Cardiac septum (tissue), 1 donor: ENCODE measurements at places on chromosomes 5 and 9. TPM values are rescaled to one million over a fixed set of nuclear protein-coding genes. Genes with fewer than 3 reads are reported as not detected.

DNA sequence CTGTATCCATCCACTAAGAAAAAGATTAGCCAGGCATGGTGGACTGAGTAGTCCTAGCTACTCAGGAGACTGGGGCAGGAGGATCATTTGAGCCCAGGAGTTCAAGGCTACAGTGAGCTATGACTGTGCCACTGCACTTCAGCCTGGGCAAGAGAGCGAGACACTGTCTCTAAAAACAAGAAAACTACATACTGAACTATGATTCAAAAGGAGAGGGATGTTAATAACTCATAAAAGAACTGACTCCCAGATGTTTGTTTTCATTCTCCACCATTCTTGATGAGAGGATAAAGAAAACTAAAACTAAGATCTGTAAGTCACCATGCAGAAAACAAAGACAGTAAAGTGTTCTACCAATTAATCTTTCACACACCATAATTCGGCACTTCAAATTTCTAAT lies 53.5 kb downstream of the AUH start:
- no peak for DNase-seq

DNA sequence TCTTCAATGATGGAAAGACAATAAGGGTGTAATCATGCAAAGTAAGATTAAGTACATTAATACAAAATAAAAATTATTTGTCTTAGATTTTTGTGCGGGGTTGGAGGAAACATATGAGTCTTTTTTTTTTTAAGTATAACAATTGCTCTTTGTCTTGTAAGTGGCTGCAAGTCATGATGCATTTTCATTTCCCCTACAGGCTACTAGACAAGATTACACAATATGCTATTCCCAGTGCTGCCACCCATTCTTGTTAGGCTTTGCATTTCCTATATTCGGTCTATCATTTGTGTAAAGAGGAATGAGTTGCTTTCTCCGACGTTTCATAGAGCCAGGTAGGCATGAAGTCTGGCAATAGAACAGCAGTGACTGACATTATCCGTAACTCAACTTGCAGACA lies 294.2 kb upstream of the CYLC2 start:
- no peak for DNase-seq

GRCh38 chr9:121551985-121552753 lies 52.5 kb upstream of the GGTA1 start:
- no peak for DNase-seq

SPATA31E1 gene
- total RNA-seq, result not detected

SCGB3A2 gene
- not detected for total RNA-seq

PCDHA1 gene
- 0.08 TPM for total RNA-seq

C9 gene
- total RNA-seq, result not detected

SPAG8 gene
- 3.5 TPM for total RNA-seq

PHF24 gene
- 0.57 TPM for total RNA-seq

IRX2 gene
- 3.2 TPM for total RNA-seq

SIL1 gene
- 43.1 TPM for total RNA-seq
